ENCODE measurements at places on chromosomes 7 and 10.

DNA sequence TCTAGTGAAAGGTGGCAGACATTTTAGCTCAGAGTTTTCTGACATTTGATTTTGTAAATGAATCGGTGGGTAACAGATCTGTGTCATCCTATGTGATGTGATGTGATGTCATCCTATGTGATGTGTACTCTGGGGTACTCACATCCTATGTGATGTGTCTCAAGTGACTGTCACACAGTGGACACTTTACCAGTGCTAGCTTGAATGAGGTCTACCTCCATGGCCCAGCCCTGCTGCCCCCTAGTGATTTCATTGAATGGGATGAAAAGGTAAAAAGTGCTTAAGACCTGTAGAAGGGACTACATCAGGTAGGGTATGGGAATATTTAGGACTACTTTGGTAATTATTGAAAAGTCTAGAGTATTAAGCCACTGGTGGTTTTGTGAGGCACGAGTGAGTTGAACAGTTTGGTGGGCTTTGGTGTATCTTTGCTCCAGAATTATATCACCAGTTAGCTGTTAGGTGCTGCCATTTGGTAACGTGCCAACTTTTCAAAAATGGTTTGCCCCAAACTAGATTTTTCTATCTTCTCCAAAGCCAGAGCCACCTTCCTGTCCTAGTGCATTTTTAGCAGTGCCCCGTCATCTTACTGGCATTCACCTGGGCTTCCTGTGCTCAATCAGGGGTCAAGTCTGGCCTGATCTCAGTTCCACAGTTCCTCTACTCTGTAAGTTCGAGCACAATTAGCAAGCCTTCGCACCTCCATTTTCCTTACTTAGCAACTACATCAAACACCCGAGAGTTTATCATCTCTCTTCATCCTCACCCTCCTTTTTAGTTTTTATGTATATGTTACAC, 9.7 kb downstream of the EIF4H start:
- DNase-seq, result no peak

DNA sequence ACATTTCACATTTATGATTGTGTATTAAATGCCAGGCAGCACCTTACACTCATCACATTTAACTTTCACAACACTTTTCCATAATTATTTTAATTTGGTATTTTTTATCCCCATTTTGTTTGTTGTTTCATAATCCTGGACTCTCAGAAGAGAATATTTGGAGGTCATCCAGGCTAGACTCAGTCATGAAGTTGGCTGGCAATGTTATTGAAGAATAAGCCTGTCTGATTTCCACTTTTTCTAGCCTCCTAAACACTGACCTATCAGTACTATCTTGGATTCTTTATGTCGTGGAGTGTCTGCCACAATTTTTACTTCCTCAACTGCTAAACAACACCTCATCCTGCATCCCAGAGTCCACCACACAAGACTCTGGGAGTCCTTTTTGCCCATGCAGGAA, 372.3 kb upstream of the NRP1 start:
- DNase-seq, result no peak

GRCh38 chr7:132939495-132939894, 142.4 kb downstream of the CHCHD3 start:
- no peak for DNase-seq

GRCh38 chr7:47565640-47566250, 16.2 kb downstream of the TNS3 start:
- no peak for DNase-seq

DNA sequence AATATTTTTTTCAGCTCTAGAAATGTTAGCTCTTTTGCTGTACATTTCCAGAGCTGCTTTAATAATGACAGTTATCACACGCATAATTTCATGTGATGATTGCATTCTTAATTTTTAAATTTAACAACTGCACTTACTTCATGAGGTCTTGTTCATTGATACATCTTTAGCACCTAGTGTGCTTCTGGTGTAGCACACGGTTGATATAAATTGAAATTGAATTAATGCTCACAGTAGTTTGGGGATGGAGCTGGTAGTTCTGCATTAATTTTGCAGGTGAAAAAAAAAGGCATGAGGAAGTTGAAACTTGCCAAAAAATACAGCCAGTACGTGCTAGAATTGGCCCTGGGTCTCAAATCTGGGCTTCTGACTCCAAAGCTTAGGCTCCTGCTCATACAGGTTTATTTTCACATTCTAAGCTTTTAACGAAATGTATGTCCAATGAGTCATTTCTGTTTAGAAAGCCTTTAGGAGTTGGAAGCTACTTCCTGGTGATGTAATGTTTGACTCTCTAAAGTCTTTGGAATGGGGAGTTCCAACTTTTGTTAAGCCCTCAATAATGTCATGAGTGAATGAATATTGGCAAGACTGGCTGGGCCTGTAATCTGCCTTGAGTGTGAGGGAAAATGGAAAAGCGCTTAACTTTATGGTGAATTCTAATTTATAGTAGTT, 62.5 kb downstream of the DAGLB start:
- DNase-seq, result no peak

DNA sequence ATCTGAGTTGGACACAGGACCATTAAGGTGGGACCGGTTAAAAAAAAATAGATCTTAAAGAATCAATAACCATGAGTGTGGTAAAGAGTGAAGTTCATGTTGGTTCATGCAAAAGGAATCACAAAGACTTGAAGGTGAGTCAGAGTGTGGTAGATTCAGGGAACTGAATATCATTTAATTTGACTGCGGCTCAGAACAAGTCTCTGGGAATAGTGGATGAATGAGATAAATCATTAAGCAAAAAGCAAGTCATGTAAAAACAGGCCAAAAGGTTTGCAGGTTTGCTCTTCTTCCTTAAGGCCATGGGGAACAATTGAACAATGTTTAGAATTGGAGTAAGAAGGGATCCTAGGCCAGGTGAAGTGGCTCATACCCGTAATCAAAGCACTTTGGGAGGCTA, 385.8 kb downstream of the ETV1 start:
- no peak for DNase-seq

DNA sequence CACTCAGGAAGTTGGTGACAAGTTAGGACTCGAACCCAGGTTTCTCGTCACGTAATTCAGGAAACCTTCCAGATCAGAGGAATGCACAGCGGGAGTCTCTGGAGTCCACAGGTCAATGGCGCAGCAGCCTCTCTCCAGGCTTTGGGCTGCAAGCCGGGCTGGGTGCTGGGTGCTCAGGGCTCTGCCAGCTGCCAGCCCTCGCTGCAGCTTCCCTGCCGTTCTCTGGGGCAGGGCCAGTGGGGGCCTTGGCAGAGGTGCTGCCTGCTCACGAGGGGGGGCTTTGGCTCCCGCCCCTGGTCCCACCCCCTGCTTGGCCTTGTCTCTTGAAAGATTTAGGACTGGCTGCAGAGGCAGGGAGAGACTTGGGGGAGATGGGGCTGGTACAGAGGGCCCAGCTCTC, at the start of gene TACR2:
Gene TACR2, minus strand, starts transcription at position 224 of the 400 bp plus-strand sequence. CDS start 595 bp downstream, outside the sequence.
- DNase-seq, result no peak

DNA sequence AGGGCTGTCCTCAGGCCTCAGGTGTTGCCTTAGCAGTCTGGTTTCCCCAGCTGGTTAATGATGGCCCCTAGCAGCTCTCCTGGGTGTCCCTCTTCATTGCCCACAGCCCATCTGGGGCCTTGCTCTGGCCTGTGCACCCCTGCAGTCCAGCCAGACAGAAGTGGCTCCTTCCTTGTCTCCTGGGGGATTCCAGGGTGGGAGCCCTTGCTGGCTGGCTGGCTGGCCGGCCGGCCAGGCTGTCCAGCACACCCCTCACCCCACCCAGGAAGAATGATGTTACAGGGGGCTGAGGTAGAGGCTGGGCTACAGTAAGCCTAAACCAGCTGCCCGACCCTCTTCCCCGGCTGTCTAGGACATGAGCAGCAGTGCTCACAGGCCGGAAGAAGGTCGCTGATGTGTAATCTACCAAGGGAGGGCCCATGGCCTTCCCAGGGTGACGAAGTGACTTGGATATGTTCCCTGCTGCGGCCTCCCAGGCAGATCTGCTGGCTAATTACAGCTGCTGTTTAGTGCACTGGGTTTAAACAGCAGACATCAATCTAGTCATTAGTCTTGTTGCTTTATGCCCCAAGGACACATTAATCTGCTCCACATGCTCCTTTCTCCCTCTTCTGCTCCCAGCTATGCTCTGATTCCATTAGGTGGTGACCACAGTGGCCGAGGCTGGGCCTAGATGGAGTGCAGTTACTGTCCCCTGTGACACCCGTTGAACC, 53.8 kb upstream of the LRRC4 start:
- DNase-seq, result no peak

DNA sequence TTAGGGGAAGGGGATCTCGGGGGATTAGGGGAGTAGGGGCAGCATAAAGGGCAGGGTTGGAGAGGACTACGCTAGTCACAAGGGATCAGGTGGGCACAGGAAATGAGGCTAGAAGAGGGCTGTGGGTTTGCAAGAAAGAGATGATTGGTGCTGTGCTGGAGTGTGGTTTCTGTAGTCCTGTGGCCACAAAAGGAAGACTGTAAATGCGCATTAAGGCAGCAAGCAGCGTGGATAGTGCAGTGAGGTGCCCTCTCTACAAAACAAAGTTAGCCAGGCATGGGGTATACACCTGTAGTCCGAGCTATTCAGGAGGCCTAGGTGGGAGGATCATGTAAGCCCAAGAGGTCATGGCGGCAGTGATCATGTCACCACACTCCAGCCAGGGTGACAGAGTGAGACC, 212.1 kb downstream of the MLLT10 start:
- no peak for DNase-seq

GRCh38 chr7:47416492-47417480, 165.1 kb downstream of the TNS3 start:
- DNase-seq, result no peak

DNA sequence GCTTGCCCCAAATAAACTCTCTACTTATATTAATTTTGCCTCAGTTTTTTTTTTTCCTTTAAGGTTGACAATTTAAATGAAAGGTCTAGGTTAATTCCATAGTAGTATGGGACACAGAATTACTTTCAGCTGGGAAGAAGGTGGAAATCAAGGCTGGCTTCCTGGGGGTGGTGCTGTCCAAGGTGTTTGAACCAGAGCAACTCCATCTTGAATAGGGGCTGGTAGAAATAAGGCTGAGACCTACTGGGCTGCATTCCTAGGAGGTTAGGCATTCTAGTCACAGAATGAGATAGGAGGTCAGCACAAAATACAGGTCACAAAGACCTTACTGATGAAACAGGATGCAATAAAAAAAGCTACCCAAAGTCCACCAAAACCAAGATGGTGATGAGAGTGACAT, 1190.8 kb upstream of the AUTS2 start:
- DNase-seq, result no peak

- no peak for DNase-seq
These were observed 72.1 kb upstream of the DGKB start for GRCh38 chr7:14974688-14975087.

GRCh38 chr7:109215341-109215740, 645.7 kb downstream of the DNAJB9 start:
- no peak for DNase-seq

DNA sequence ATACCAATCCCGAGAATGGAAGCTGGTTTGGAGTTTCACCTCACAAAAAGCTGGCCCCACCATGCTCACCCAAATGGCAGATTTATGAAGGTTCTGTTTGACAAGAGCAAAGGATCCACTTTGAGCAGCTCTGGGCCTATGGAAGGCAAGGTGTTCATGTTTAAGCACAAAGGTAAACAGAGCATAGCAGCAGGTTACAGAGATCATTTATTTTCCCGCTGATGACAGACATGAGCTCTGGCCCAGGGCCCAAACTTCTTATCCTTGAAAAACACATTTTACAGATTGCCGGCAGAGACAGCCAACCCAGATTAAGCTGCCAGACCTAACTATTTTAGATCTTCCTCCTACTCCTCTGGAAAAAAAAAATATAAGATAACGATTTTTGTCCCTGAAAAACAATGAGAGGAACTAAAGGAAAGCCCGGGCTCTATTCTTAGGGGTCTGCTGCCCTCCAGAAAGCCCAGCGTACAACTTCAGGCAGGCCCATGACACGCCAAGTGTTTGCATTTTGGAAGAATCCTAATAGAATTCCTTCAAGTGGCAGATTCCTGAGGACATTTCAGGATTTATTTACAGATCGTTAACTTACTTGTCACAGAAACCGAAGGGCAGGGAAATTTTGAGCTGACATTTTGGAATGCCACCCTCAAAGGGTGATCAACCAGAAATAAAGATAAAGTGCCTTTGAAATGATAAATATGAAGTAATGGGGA, 40.0 kb downstream of the SYPL1 start:
- DNase-seq, result no peak

DNA sequence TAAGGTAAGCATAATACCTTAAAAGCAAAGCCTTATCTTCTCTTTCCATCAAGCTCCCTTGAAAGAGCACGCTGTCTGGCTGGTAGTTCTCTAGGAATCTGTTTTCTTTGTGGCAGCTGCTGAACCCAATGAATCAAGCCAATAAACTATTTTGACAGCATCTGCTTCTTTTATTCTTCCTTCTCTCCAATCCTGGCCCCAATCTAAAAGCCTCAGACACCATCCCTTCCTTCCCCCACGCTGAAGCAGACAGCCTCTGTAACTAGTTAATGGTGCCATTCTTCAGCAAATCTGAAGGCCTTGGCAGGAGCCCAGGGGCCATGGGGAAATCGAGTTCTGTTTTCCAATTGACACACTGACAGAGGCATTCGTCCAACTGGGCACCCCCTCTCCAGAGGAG, 186.6 kb upstream of the LYZL1 start:
- DNase-seq, result no peak

- DNase-seq, result no peak
These were observed 574.6 kb downstream of the GALNT17 start for GRCh38 chr7:71706597-71706975.

GRCh38 chr7:104895522-104896236, 118.3 kb upstream of the KMT2E start:
- DNase-seq, result no peak

DNA sequence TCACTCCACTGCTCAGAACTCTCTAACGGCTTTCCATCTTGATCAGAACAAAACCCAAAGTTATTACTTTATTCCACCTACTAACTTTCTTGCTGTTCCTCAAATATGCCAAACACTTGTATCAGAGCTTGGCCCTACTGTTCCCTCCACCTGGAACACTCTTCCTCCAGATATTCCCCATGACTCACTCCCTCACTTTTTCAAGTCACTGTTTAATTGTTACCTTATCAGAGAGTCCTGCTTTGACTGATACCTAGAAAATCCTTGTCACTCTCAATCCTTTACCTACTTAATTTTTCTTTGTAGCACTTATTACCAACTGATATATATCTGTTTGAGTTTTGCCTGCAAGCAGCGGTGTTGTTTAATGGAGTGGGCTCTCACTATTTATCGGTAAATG, 5.6 kb upstream of the NFKB2 start:
- DNase-seq, result no peak

- no peak for DNase-seq
These were observed 2.6 kb downstream of the ST7 start for GRCh38 chr7:116955801-116956476.

- DNase-seq, result peak; percentile 11
These were observed 408.9 kb downstream of the GLRX3 start for GRCh38 chr10:130545122-130545521.
